Left renal cortex interstitium (tissue), 4 donors: ENCODE measurements at places on chromosomes 5 and 9. TPM values are rescaled to one million over a fixed set of nuclear protein-coding genes. Genes with fewer than 3 reads are reported as not detected.

Gene SPAAR
- 2.2 TPM for polyA plus RNA-seq

DNA sequence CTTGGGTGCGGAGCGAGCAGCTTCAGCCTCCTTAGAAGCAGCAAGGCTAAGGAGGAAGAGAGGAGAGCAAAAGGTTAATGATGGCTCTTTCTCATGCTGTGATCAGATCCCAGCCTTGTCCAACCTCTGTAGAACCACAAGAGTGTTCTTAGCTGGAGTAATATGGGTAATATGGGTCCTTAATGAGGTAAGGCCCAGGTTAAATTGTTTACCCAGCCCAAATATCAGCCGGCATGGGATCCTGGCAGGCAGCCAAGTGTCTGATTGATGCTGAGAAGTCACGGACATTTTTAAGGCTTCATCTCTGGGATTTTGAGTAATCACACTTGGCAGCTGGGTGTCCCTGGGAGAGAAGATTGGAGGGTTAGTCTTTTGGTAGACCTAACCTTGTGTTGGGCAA is 32.3 kb downstream of the GLRA1 start:
- no peak for DNase-seq

- no peak for DNase-seq
Observed at GRCh38 chr5:54251981-54252380, 58.4 kb downstream of the ARL15 start.

- no peak for DNase-seq
Observed at GRCh38 chr5:157273131-157273556, 7.2 kb downstream of the CYFIP2 start.

GRCh38 chr9:131140550-131140949 is 15.2 kb downstream of the NUP214 start:
- no peak for DNase-seq

DNA sequence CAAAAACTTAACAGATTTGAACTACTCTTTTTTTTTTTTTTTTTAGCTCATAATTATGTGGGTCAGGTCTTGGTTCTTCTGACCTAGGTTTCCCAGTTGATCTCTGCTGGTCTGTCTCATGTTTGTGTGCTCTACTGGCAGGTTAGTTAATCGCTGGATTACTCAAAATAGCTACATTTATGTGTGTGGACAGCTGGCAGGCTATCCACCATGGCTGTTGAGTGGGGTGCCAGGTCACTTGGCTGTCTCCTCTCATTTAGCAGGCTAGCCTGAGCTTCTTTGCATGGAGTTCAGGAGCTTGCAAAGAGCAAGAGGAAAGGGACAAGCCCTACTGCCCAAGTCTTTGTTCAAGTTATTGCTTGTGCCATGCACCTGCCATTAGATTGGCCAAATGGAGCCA is 9.3 kb downstream of the ADCY2 start:
- DNase-seq, result no peak
